ENCODE measurements at places on chromosomes 12 and 14.

GRCh38 chr12:104654665-104655609, 198.2 kb downstream of the CHST11 start:
- no peak for DNase-seq

DNA sequence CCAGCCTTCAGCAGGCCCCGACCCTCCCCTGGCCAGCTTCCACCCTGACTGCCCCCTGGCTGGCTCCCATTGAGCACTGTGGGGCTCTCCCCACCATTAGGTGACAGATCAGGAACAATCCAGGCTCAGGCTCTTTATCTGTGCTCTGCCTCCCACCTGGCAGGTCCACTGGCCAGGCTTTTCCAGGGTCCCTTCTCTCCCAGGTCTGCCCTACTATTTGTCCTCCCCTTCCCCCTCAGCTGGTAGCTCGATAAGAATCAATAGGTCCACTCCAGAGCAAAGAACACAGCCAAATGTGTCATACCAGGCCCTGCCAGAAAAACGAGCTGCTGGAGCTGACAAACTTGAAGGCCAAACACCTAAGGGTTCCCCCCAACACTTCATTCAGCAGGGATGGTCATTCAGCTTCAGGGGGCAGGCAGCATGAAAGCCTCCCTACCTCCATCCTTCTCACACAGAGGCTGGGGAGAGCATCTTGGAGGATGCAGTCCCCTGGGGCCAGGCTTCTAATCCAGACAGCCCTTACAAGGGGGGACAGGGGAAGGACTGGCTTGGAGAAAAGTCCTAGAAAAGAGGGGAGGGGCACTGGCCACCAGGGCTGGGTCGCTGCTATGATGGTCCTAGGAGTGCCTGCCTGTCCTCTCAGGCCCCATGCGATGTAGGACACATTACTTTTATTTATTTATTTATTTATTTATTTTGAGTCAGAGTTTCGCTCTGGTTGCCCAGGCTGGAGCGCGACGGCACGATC, 1.9 kb upstream of the KRT18 start:
- DNase-seq, result no peak

DNA sequence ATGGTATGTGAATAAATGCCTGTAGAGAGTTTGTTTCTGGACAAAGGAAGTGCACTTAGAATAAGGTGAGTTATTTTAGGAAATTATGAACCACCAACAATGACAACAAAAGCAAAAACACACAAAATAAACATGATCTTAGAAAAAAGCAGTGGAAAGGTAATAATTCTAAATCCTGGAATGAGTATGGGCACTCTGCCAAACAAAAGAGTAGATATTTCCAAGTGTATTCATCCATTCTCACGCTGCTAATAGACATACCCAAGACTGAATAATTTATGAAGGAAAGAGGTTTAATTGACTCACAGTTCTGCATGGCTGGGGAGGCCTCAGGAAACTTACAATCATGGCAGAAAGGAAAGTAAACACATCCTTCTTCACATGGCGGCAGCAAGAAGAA, 269.3 kb upstream of the NPAS3 start:
- DNase-seq, result no peak

- no peak for DNase-seq
These were observed 31.2 kb downstream of the CCDC59 start for GRCh38 chr12:82326905-82327503.

GRCh38 chr12:46792925-46793324, 32.9 kb downstream of the SLC38A4 start:
- no peak for DNase-seq

DNA sequence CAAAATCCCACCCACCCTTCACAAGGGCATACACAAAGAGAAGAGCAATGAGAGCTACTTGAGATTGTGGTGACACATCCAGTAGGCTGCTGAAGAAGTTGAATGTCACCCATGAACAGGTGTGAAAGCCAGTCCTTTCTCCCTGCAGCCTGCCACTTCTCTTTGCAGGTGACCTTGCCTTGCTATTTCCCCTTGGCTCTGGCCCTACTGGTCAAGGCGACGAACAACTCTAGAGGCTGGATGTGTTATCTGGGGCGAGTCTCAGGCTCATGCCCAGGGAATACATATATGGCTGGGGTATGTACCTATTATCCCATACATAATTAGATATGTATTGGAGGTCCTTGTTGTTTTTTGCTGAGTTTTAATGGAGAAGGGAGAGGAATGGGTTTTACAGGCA, 70.2 kb upstream of the EGLN3 start:
- DNase-seq, result no peak

DNA sequence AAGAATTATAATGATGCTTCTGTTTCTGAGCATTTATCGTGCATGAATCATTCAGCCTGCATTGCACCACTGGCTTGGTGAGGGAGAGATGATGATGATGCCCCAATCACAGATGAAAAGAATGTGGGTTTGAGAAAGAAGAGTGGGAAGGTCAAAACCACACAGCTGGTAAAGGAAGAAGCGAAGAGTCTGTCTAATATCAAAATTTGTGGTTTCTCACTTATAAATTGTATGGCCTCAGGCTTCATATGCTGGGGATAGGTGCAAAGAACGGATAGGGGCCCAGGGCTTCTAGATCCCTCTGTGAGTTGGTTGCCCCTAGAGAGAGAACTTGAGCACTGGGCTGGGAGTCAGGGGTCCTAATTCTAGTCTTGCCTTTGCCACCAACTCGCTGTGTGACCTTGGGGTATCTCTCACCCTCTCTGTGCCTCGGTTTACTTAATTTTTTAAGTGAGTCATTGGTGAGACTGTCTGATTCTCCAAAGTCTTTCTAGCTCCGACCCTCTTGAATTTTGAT, 2.2 kb downstream of the OASL start:
- DNase-seq, result no peak

DNA sequence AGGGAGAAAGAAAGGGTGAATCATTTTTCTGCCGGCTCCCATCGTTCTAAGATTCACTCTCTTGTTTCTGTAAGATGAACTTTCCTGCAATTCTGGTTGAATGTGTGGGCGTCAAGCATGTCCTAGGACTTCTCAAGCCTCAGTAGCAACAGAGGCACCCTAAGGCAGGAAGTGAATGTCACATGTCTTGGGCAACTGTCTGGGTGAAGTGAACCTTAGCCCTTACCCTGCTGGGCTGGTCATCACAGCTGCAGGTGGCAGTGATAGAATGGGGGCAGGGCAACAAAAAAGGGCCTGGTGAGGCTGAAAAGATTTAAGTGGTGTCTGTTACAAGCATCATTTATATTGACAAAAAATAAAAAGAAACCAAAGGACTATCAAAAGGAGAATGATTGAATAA, 45.9 kb upstream of the CAND1 start:
- no peak for DNase-seq

GRCh38 chr14:68327231-68327630, 465.6 kb downstream of the ZFP36L1 start:
- DNase-seq, result no peak

GRCh38 chr14:95349241-95349640, 29.5 kb upstream of the CLMN start:
- DNase-seq, result peak; percentile 19
